Naive thymus-derived CD4-positive, alpha-beta T cell (primary cell): ENCODE measurements at places on chromosomes 6 and 20. TPM values are rescaled to one million over a fixed set of nuclear protein-coding genes. Genes with fewer than 3 reads are reported as not detected.

- DNase-seq = no peak
- H3K4me1 ChIP-seq = no peaks in the 10 kb centered on the region
- no peak overlapping the region for H3K4me3 ChIP-seq
- H3K36me3 ChIP-seq = no peaks in the 10 kb centered on the region
These were observed 56.8 kb downstream of the EYA2 start for GRCh38 chr20:46951405-46951804.

Gene SRPK1
- 80.9 and 82.6 TPM in 2 replicates for total RNA-seq

GRCh38 chr6:118220429-118221128, 313.5 kb downstream of the SLC35F1 start:
- H3K4me1 ChIP-seq = no peaks in the 10 kb centered on the region
- no peak for DNase-seq
- no peaks in the 10 kb centered on the region for H3K36me3 ChIP-seq
- H3K4me3 ChIP-seq = no peak overlapping the region

- peaks cover 48% of the 10 kb centered on the region for H3K4me1 ChIP-seq
- H3K27me3 ChIP-seq = no peaks in the 10 kb centered on the region
- no peak for DNase-seq
- H3K27ac ChIP-seq = no peak overlapping the region
- no peaks in the 10 kb centered on the region for H3K36me3 ChIP-seq
These were observed 27.7 kb upstream of the MPC1 start for GRCh38 chr6:166410426-166410935.

DNA sequence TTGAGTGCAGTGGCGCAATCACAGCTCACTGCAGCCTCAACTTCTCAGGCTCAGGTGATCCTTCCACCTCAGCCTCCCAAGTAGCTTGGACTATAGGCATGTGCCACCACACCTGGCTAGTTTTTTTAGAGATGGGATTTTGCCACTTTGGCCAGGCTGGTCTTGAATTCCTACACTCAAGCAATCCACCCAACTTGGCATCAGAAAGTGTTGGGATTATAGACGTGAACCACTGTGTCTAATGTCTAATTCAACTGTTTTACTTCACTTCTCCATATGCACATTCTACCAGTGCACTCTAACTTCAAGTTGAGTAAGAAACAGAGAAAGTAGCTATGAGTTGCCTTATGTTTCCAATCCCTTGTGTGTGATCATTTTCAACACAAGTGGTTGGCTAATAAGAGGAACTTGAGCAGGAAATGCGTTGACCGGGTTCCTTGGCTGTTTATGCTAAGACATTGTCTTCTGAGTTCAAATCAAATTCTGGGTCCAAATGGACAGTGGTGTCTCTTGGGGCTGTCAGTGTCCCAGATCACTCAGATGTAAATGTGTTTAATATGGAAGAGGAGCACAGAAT, 23.9 kb downstream of the ZNF337 start:
- DNase-seq = no peak
- no peaks in the 10 kb centered on the region for H3K27me3 ChIP-seq
- H3K36me3 ChIP-seq = peaks cover 7% of the 10 kb centered on the region
- H3K4me1 ChIP-seq = no peaks in the 10 kb centered on the region
- no peak overlapping the region for H3K4me3 ChIP-seq

Gene HLA-DMB
- total RNA-seq = 82.5 TPM

- H3K4me1 ChIP-seq = no peaks in the 10 kb centered on the region
- no peaks in the 10 kb centered on the region for H3K36me3 ChIP-seq
- no peaks in the 10 kb centered on the region for H3K27me3 ChIP-seq
- no peak overlapping the region for H3K27ac ChIP-seq
- no peak overlapping the region for H3K4me3 ChIP-seq
These were observed 1230.3 kb upstream of the CITED2 start for GRCh38 chr6:140604786-140605185.

GRCh38 chr6:151524059-151524458, 30.2 kb downstream of the CCDC170 start:
- no peak overlapping the region for H3K27ac ChIP-seq
- no peaks in the 10 kb centered on the region for H3K4me1 ChIP-seq
- no peaks in the 10 kb centered on the region for H3K27me3 ChIP-seq
- H3K4me3 ChIP-seq = no peak overlapping the region
- H3K36me3 ChIP-seq = no peaks in the 10 kb centered on the region
- DNase-seq = no peak

GRCh38 chr6:18053078-18053477, 65.6 kb upstream of the KIF13A start:
- no peak overlapping the region for H3K4me3 ChIP-seq
- H3K4me1 ChIP-seq = no peaks in the 10 kb centered on the region
- H3K27ac ChIP-seq = no peak overlapping the region
- no peaks in the 10 kb centered on the region for H3K27me3 ChIP-seq
- no peak for DNase-seq

- H3K36me3 ChIP-seq = peaks cover 3% of the 10 kb centered on the region
- H3K27me3 ChIP-seq = no peaks in the 10 kb centered on the region
- H3K4me1 ChIP-seq = peaks cover 67% of the 10 kb centered on the region
- no peak for DNase-seq
These were observed 9.4 kb upstream of the ARMC12 start for GRCh38 chr6:35727231-35727934.

DNA sequence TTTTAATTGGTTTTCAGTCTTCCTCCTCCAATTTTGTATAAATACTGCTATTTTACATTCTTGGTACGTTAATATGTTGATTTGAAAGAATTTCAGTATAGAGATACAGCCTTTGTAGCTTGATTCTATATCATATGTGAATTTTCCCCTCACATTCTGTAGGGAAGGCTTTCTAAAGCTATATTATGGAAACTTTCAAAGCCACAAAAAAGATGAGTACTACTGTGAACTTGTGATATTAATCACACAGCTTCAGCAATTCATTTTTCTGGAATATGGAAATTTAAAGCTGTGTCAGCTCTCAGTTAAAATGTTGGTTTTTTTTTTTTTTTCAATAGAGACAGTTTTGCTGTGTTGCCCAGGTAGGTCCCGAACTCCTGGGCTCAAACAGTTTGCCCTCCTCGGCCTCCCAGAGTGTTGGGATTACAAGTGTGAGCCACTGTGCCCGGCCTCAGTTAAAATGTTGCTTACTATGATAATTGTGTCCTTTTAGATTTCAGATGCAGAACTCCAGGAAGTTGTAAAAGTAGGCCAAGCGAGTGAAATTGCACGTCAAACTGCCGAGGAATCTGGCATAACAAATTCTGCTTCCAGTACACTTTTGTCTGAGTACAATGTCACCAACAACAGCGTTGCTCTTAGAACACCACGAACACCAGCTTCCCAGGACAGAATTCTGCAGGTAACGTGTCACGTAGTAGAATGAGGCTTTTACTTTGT, 20.6 kb downstream of the CDC5L start:
- no peak overlapping the region for H3K4me3 ChIP-seq
- peaks cover 30% of the 10 kb centered on the region for H3K36me3 ChIP-seq
- no peaks in the 10 kb centered on the region for H3K27me3 ChIP-seq
- H3K27ac ChIP-seq = no peak overlapping the region
- H3K4me1 ChIP-seq = no peaks in the 10 kb centered on the region
- no peak for DNase-seq

DNA sequence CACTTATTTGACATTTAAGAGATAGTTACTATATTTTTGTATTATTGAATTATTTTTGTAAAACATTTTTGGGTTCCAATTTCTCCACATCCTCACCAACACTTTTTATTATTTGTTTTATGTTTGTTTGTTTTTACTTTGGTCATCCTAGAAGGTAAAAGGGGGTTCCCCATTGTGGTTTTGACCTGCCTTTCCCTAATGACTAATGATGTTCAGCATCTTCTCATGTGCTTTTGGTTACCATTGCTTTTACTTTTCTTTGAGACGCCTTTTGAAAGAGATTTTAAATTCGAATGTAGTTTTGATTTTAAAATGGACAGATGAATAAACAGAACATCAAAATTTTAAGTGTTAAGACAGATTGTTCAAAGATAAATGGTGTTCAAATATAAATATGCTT, 46.9 kb downstream of the AK9 start:
- DNase-seq = no peak
- H3K27ac ChIP-seq = no peak overlapping the region
- no peaks in the 10 kb centered on the region for H3K36me3 ChIP-seq
- H3K4me3 ChIP-seq = no peak overlapping the region
- no peaks in the 10 kb centered on the region for H3K27me3 ChIP-seq

Gene PNPLA1
- total RNA-seq = not detected

Gene HUS1B
- total RNA-seq = 3.5 TPM

Gene SNPH
- 43.0 TPM for total RNA-seq

Gene APOM
- 2.4 and 3.1 TPM in 2 replicates for total RNA-seq
